SIG-M5 (cell line): ENCODE measurements at places on chromosomes 6 and 20.
A peak's percentile ranks its signal among the peaks of the same experiment; 100 is the strongest.

GRCh38 chr6:141464896-141465295, 667.8 kb upstream of the GJE1 start:
- no peak for DNase-seq

GRCh38 chr6:117531346-117531745, 48.9 kb downstream of the DCBLD1 start:
- no peak for DNase-seq

- DNase-seq: no peak
Measured at GRCh38 chr6:5333658-5334057, 72.3 kb downstream of the FARS2 start.

- no peak for DNase-seq
Measured at GRCh38 chr6:155527443-155527842, 71.8 kb upstream of the NOX3 start.

GRCh38 chr6:7008451-7008988, 99.2 kb upstream of the RREB1 start:
- no peak for DNase-seq

DNA sequence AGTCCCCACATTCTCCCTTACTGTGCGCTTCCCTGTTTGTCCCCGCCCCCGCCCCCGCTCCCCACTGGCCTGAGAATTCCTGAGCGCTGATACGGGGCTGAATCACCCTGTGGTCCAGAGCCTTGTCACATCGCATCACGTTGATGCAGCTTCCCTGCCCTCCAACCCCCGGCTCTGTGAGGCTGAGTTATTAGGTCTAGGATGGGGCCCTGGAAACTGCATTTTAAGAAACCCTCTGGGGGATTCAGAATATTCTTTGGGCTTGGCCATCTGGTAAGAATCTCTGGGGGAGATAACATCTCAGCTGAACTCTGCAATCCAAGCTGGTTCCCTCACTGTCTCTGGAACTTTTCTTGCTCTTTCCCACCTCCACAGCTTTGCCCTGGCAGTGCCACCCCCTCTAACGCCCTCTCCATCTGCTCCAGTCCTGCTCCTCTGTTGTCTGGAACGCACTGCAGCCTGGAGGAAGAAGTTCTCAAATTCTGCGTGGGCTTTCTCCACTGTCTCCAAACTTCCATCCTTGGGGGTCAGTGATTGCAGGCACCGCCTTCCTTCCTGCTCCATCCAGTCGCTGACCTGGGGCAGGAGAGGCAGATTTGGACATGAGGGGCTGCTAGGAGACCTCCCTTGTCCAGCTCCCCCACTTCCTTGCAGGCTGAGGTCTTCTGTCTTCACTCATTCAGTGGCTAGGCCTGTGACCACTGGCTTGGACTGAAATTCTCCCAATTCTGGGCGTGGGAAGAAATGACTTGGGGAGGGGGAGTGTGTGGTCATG, 42.6 kb downstream of the KIAA1755 start:
- DNase-seq: no peak

- no peak for DNase-seq
Measured at GRCh38 chr20:25394996-25395395, 4.4 kb upstream of the ABHD12 start.

GRCh38 chr20:4227085-4227821, 211.9 kb upstream of the RNF24 start:
- no peak for DNase-seq

GRCh38 chr6:141878686-141879085, 254.0 kb upstream of the GJE1 start:
- DNase-seq: no peak

DNA sequence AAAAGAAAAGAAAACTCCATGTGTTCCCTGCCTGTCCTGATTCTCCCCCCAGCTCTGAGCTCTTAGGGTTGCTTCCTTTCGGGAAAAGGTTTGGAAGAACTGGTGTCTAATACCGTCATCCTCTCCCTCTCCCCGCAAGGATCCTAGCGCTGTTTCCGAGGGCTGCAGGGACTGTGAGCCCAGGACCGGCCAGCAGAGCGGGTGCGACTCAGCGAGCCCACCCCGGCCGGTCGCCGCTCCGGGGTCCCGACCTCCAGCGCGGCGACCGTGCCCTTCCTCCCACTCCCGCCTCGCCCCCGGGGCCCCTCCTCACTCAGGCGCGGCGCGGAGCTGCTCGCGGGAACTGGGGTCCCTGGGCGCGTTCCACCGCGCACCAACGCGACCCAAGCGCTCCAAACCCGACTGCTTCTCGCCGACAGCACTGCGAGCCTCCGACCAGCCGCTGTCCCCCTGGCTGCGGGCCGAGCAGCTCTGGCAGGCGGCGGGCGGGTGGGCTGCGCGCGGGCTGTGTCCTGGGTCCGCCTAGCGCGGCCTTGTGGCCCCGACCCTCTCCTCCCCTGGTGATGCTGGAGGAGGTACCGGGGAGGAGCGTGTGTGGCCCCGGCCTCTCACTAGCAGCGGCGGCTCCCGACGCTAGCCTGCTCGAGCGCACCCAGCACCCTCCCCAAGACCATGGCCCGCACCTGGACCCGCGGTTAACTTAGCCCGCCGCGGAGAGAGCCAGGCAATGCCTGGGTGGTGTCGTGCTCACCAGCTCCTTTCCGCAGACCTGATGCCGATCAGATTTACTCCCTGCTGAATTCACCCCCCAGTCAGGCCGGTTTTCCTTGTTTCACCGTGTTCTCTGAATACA, at the start of gene PLA2G7:
PLA2G7 (minus strand) TSS at position 509 of the 853 bp plus-strand sequence. CDS start 12,484 bp downstream, outside the sequence.
- DNase-seq: no peak

DNA sequence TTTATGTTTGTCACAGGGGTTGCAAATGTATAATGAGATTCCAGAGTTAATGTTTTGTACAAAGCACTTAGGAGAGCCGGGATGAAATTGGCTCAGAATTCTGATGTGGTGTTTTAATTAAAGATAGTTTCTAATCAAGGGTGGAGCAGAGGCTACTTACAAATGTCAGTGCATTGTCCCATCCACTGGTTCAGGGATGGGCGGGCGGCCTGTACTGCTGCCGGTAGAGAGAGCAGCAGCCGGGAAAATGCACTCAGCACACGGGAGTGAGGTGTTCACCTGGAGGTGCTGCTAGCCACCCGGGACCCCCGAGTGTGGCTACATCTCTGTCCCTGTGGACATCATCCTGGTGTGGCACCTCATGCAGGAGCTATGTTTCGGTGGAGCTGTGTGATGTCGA, 193.3 kb downstream of the QKI start:
- DNase-seq: no peak

GRCh38 chr20:11850901-11851300, 66.8 kb upstream of the BTBD3 start:
- DNase-seq: no peak

- DNase-seq: no peak
Measured at GRCh38 chr20:53867741-53868351, 202.5 kb downstream of the BCAS1 start.

- DNase-seq: no peak
Measured at GRCh38 chr20:33927724-33928123, 66.0 kb upstream of the RALY start.

- DNase-seq: no peak
Measured at GRCh38 chr6:18284261-18284660, 19.9 kb upstream of the DEK start.

- DNase-seq: peak; percentile 63
Measured at GRCh38 chr20:9514461-9515213, at the start of gene LAMP5. Gene LAMP5, plus strand, starts transcription at chr20:9514590. Its CDS starts 263 bp downstream, at chr20:9514853.

DNA sequence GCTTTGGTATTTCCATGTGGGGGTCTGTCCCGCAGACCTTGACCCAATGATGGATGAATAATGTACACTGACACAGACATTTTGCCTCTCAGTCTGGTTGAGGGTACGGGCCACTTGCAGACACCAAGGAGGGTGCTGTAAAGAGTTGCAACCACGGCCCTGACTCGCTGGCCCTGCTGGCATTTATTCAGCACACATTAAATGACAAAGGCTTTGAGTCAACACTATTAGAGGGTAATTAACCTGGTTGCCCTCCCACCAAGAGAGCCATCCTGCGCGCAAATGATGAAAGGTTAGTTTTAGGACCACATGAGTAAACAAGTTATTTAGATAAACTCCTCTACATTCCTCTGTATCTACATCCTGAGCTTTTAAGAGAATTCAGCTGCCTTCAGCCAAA, 308.9 kb upstream of the MMS22L start:
- DNase-seq: no peak

- DNase-seq: no peak
Measured at GRCh38 chr6:75029333-75029732, 176.5 kb downstream of the COL12A1 start.

- DNase-seq: no peak
Measured at GRCh38 chr20:34952671-34953070, 2.9 kb downstream of the GSS start.
